ENCODE measurements at places on chromosomes 12 and 14.
A peak's percentile ranks its signal among the peaks of the same experiment; 100 is the strongest.

- no peak for DNase-seq
Measured at GRCh38 chr14:50039734-50040400, 76.5 kb downstream of the VCPKMT start.

DNA sequence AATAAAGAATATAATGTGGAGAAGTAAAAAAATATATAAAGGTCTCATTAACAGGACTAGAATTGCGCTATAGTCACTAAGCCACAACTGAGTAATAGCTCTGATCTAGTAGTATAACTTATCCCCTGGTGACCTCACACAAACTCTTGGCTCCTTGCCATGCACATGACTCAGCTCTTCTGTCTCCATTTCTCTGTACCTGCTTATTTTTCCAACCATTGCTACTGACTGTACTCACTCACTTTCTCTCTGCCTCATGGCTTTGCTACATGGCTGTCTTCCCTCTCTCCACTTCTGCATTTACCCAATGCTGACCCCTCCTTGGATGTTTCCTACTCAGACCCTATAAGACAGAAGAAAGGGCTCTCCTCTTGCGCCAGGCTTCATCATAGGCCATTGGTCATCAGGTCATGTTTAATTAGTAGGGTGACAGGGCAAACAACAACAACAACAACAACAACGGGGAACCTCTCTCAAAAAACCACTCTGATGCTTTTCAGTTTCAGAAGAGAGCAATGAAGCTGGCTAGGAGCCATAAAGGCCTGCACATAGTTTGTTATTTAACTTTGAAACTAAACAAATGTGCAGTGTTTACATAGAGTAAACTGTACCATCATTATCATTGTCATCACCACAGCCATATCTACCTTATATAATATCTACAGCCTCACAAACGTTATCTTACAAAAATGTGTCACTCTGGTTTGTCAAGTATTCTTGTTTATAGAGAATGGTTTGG lies 25.6 kb upstream of the KRAS start:
- no peak for DNase-seq

DNA sequence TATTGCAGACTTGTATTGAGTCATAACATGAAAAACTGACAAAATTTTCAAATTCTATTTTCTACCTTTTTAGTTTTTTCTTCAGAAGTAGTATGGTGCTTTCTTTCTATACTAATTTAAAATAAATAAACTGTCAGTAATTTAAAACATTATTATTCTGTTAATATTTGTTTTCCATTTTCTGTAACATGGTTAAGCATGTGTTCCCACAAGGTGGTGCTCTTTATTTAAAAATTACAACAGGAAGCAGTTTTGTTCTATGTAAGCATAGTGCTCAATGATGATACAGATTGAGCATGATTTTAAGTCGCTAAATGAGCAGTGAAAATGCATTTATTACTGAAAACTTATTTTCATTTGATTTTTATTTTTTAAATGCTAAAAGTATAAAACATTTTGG lies 114.6 kb downstream of the PPFIA2 start:
- no peak for DNase-seq

- DNase-seq, result no peak
Measured at GRCh38 chr14:40413136-40413535, 980.9 kb upstream of the FBXO33 start.

DNA sequence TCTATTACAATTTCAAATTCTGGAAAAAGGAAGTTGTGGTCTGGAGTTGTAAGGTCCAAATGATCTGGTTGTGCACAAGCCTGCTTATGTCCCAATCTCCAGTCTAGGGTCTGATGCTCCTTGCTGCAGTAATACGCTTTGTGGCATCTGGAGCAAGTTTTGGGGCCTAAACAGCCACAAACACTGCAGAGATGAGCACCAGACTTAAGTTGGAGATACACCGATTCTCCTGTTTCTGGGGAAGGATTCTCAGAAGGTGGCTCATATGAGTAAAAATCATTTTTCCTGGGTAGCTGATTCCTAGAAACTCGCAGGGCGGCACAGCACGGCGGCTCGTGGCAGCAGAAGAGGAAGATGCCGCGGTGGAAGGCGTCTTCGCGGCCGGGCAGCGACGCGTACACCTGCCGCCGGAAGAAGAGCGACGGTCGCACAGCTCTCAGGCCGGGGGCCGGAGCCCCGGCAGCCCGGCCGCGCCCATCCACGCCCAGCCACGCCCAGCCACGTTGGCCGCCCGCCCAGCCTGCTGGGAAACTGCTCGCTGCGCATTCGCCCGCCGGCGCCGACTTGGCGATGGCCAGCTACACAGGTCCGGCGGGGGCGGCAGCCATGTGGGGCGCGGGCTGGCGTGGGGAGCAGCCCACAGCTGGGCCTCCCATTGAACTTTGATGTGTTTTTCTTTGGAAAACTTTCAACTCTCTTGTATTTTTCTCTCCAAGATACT lies 129.0 kb downstream of the ASCL4 start:
- DNase-seq, result peak; percentile 61

DNA sequence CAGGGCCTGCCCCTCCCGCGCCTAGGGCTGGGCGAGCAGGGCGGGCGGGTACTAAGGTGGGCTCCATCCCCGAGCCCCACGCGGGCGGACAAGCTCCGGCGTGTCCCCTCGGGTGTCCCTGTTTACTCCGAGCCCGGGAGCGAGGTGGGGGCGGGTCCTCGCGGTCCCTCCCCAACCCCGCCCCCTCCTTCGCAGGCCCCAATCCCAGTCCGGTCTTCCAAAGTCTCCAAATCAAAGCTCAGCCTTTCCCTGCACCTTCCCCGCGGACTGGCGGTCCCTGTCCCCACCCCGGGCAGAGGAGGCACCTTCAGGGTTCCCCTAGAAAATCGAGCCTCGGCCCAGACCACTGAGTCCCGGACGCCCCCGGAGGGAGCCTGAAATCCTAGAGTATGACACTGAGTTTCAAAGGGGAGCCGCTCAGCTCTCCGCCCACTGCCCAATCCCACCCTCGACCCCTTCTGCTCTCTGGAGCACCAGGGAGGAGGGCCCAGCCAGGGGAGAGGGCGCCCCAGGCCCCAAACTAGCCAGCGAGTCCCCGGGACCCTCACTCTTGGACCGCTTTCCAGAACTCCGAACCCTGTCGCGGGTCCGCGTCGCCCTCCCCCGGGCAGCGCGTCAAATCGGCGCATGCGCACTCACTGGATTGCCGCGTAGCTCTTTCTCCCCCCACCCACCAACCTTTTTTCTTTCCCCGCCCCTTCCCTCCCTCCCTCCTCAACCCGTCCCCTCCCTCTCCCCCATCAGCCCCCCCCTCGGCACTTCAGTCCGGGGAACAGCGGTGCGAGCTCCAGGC lies at the start of gene LRP1:
LRP1 (plus strand) TSS at position 758 of the 793 bp plus-strand sequence. CDS start 482 bp downstream, outside the sequence.
- no peak for DNase-seq

DNA sequence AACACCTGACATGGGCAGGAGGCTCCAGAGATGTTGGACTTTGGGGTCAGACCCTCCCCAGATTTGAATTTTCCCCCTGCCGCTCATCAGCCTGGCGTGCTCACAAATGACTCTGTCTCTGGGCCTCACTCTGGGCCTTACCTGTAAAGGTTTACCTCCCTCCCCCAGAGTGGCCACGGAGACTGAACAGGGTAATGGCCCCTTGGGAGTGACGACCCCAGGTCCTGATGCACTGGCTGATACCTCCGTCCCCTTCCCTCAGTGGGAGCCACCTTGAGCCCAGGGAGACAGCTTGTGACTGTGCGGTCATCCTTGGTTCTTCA lies 7.0 kb downstream of the SLC25A29 start:
- no peak for DNase-seq

- DNase-seq, result no peak
Measured at GRCh38 chr12:93198086-93198485, 179.6 kb upstream of the NUDT4 start.

DNA sequence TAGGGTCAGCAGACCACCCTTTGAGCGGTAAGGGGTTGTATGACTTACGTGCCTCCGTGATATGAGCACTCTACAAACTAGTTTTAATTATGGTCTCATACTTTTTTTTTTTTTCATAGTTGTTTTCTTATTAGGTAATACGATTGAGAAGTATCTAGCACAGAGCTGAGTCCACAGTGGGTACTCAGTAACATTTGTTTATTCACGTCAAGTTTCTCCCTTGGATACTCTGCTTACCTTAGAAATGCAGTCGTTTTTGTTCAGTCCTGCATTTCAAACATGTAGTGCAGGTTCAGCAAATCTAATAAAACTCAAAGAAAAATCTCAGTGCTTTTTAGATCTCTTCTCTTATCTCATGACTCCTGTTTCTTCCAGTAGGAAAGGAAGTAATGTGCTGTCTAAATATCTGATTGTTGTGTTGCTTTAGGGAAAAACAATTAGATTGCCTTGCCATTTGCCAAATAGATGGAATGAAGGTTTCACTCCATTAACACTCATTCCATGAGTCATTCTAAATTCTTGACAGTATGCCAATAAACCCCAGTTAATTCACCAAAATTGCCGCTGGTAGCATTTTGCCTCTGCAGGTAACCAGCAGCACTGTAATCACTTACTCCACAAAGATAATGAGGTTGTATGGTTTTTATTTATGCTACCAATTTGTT lies 118.9 kb downstream of the PTCSC3 start:
- DNase-seq, result no peak

- no peak for DNase-seq
Measured at GRCh38 chr12:89829434-89829975, 120.9 kb upstream of the ATP2B1 start.

- DNase-seq, result no peak
Measured at GRCh38 chr14:92224358-92224954, 98.5 kb upstream of the SLC24A4 start.

GRCh38 chr14:84825481-84826251 lies 704.3 kb upstream of the FLRT2 start:
- DNase-seq, result no peak

DNA sequence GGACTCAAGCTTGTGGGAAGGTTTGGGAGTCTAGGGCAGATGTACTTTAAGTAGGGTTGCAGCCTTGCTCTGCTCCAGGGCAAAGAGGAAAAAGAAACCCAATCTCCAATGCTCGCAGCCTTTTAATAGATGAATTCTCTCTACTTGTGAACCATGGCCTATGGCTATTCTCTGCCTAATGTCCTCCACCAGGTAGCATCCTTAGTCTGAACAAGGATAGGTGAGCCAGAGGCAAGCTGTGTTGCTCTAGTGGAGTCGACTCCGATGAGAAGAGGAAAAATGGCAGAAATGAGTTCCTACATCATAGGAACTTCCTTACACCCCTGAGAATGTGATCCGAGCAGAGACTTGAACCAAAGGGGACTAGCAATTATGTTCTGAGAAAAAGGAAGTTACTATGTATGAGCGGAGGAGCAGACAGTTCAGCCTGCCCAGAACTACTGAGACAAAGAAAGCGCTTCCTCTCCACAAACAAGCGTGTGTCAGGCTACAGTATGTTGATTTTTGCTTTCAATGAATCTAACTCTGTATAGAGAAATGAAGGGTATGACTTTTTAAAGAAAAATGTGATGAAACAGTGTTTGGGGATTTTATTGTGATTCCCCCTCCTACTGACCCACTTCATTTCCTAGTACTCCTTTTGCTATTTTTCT lies 153.6 kb upstream of the ARID2 start:
- peak; percentile 40 for DNase-seq

GRCh38 chr12:104455578-104456416 lies 951 bp upstream of the CHST11 start:
- no peak for DNase-seq

DNA sequence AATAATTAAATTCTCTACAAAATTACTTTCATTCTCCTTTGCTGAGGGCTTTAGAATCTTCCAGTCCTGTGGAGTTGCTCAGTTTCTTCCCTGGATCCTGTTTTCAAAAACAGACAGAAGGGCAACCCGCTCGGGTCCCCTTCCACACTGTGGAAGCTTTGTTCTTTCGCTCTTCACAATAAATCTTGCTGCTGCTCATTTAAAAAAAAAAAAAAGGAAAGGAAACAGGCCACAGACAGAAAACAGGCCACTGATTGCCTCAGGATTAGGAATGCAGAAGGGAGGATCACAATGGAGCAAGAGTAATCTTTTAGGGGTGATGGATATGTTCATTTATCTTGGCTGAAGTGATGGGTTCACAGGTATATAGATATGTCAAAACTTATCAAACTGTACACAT lies 29.5 kb upstream of the HIGD1C start:
- DNase-seq, result no peak

- no peak for DNase-seq
Measured at GRCh38 chr14:61320806-61321384, 484 bp upstream of the PRKCH start.

DNA sequence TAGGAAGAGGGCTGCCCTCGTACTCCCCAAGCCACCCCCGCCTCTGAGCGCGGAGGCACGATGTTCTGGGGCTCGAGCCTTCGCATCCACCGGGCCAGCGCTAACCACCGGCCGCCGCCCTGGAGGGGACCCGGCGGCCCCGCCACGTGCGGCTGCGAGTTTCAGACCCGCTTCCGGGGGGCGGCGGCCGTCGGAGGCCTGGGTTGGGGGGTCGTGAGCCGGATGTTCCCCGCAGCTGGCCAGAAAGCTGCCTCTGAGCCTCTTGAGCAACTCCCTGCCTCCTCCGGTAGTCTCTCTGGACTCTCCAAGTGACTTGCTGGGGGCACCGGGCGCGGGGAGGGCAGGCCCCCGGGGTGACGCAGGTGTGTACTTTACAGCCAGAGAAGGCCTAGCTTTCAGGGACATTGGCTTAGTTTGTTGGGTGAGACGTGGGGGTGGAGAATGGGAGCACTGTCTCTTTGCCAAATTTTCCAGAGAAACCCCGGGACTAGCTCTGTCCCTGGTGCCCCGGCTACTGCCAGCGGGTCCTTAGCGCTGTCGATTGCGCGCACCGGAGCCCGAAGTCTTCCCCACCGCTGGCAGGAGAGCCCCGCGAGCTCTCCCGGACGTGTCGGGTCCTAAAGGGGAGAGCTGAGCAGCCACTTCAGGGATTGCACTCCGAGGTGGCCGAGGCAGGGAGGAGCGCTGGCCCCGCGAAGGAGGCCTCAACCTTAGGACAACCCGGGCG lies 15.6 kb downstream of the OTX2 start:
- DNase-seq, result no peak

DNA sequence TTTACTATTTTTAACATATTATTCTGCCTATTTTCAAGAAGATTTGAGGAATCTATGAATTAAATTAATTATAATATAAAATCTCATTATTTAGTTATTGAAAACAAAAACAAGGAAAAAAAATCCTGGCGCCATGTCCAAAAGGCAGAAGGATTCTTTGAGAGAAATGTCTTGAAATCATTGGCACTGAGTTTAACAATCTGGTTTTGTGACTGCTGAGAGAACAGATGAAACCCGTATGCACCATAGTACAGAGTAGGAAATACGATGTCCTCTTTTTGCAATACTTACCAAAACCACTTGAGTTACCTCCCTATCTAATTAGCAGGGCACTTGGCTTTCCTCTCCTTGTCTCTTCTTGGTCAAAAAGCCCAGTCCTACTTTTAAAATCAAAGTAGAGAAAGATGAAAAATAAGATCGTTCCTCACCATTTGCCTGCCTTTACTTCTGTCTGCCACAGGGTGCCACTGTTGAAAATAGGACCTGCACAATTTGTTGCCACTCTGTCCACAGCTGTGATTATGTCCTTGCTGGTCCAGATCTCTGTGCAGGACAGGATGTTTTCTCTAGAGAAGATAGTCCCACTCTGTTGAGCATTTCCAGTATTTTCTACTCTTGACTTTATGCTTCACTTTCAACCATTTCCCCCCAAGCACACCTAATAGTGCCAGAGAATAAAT lies 179.7 kb downstream of the PDZRN4 start:
- no peak for DNase-seq

Measured in GM12864 (cell line).